Cortex of kidney (tissue), 1 donor: ENCODE measurements at places on chromosomes 6 and 20.

- DNase-seq = no peak
Measured at GRCh38 chr6:56757588-56757984, 114.9 kb upstream of the DST start.

- DNase-seq = no peak
Measured at GRCh38 chr6:1321738-1322137, 9.8 kb downstream of the FOXQ1 start.

DNA sequence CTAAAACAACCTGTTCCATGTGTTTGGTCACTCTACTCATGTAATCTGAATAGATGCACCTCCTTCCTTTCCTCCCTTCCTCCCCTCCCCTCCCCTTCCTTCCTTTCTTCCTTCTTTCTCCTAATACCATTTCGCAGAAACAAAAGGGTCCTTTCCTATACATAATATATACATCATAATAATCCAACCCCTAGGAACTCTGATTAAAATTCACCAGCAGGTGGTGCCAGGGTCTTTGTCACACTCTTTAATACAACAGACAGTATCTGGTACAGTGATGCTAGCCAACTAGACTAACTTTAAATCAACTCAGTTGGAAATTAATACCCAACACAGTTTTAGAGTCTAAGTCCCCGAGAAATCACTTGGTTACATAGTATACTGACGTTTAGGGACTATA, 181.2 kb upstream of the SHLD1 start:
- no peak for DNase-seq

- no peak for DNase-seq
Measured at GRCh38 chr6:150076196-150076893, 7.4 kb upstream of the ULBP3 start.

DNA sequence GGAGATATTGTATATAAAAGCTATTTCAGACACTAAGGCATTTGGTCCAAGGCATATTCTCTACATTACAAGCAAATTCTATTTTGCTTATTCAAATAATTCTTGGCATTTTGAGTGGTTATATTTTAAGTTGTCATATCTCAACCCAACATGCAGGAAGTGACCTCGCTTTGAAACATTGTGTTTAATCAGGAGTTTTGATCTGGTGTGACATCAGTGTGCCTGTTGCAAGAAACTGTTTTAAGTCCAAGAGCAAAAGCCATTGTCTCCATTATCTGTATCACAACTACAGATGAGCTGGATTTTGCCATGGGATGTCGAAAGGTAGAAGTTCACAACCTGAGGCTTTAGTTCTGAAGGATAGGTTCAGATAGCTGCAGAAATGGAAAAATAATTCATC, 509.9 kb upstream of the ID4 start:
- DNase-seq = no peak

DNA sequence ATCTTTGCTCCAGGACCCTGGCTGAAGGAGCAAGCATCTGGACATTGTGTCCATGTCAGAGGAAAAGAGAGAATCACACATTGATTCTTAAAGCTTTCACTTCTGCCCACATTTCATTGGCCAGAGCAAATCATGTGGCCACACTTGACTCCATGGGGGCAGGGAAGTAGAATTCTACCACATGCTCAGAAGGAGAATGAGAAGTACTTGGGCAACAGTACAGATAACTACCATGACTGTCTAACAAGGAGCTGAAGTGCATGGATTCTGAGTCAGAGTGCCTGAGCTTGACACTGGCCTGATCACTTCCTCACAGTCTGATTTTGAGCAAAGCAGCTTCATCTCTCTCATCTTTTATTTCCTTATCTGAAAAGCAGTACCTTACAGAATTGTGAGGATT, 38.6 kb downstream of the GHRH start:
- DNase-seq = no peak

- DNase-seq = no peak
Measured at GRCh38 chr6:126300735-126301134, 39.2 kb upstream of the CENPW start.

DNA sequence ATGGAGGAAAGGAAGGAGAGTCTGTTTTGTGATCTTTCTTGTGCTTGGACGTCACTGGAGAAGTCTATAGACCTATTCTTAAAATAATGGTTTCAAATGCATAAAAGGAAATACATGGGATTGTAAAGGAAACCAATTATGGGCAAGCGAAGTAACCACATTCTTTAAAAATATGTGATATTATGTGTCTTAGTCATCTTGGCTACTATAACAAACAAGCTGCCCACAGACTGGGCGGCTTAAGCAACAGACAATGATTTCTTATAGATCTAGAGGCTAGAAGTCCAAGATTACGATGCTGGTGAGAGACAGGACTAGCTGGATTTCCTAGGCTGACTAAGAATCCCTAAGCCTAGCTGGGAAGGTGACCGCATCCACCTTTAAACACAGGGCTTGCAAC, 49.4 kb upstream of the CD83 start:
- no peak for DNase-seq

GRCh38 chr6:165098165-165098564, 211.2 kb downstream of the C6orf118 start:
- DNase-seq = no peak

GRCh38 chr6:15472621-15473020, 190.2 kb downstream of the DTNBP1 start:
- no peak for DNase-seq

DNA sequence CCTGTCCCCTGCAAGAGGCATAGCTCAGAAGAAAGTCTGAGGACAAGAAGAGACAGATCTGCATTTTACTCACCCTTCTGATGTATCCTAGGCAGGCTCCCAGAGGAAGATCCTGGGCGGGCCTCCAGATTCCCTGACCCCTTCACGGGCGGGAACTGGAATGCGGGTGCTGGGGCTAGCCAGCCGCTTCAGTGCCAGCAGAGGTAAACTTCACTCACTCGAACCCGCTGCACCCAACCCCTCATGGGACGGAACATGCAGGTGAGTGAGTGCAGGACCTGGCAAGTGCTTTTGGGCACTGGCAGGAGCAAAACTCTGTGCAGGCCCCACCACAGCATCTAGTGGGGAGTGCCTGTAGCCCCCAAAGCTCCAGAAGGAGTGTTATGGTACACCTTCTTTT, 171.8 kb downstream of the MMS22L start:
- DNase-seq = no peak

GRCh38 chr6:44655412-44656342, 268.2 kb downstream of the CDC5L start:
- DNase-seq = no peak

DNA sequence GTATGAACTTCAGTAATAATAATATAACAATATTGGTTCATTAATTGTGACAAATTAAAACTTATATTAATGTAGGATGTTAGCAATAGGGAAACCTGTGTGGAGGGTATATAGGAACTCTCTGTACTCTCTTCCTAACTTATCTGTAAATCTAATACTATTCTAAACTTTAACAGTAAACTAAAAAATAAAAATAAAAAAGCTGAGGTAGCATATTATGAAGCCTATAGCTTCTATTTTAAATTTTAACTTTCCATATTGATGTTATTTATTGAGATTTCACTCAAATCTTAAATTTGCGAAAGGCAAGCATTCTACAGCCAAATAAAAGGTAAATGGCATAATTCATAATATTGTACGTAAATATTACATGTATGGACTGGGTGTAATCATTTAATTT, 326.4 kb downstream of the MEI4 start:
- DNase-seq = no peak

DNA sequence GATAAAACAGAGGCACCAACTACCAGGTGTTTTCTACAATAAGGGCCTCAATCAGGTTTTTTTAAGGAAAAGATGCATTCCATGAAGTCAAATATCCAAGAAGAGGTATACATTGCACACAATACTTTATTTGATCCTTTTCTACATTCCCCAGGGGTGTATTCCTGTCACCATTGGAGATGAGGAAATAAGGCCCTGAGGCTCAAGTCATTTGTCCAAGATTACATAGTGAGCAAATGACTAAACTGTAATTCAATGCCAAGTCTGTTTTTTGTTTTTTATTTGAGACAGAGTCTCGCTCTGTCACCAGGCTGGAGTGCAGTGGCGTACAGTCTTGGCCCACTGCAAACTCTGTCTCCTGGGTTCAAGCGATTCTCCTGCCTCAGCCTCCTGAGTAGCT, 69.2 kb upstream of the CDYL start:
- no peak for DNase-seq

- DNase-seq = no peak
Measured at GRCh38 chr6:10259671-10260070, 155.2 kb downstream of the TFAP2A start.

- DNase-seq = no peak
Measured at GRCh38 chr6:108921547-108922361, 73.5 kb downstream of the ARMC2 start.

GRCh38 chr6:2215342-2215741, 30.1 kb downstream of the GMDS start:
- DNase-seq = no peak

DNA sequence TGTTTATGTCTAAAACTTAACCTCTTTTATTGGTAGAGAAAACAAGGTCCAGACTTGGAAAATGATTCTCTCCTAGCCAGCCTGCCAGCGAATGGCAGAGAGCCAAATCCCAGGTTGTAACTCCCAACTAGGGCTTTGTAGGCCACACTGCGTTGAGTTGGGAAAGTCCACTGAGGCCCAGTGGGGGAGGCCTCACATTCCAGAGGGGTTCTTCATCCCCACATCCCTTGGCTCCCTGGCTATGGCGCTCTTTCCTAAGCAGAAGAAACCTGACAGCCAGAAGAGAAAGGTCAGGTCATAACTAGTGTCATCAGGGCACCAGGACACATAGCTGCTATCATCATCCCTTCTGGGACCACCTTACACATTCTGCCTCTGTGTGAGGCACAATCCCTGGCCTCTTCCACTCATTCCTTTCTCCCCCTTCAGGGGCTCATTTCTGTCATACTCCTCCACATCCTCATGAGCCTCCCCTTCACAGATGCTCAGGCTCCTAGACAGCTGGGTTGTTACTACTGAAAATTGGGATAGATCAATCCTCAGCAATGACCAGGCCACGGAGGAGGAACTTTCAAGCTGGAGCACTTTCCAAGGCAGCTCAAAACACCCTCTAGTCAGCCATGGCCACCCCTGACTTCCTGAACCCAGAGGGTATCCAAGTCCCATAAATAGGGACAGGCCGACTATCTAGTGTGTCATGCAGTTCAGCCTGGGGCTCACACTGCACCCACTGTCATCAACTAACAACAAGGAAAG, 48.6 kb downstream of the TCP11 start:
- DNase-seq = no peak

DNA sequence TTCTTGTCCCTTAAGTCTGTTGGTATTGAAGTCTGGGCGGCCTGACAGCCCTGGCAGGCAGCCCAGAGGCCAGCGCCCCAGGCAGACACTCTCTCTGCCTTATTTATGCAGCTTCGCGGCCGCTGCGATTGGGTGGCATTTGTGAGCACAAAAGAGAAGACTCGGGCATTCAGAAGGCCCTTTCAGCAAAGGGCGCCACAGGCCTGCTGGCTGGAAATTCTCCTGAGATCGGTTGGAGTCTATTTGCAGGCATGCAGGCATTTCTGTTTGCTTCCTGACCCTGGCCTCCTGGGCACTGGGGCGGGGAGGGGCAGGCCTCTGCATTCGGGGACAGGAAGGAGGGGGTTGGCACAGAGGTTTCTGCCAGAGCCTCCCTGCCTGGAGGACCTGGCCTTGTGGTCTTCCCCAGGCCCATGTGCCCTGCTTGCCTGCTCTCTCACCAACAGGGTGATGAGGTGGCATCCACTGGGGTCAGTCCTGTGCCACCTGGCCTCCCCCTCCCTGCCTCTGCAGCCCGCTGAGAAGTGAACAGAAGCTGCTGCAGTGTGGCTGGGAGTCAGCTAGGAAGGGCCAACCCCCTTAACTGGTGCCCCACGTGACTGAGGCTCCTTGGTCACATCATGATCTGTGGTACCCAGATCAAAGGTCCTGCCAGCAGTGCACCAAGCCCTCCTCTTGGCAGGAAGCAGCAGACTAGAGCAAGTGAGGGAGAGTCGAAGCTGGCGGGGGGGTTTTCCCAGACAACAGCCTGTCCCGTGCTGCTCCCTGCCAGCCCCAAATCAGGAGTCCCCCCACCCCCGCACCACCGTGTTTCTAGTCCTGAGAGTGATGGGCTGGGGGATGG, 16.6 kb upstream of the CCDC167 start:
- DNase-seq = no peak

GRCh38 chr20:61278296-61278695, 26.2 kb downstream of the CDH4 start:
- DNase-seq = no peak

DNA sequence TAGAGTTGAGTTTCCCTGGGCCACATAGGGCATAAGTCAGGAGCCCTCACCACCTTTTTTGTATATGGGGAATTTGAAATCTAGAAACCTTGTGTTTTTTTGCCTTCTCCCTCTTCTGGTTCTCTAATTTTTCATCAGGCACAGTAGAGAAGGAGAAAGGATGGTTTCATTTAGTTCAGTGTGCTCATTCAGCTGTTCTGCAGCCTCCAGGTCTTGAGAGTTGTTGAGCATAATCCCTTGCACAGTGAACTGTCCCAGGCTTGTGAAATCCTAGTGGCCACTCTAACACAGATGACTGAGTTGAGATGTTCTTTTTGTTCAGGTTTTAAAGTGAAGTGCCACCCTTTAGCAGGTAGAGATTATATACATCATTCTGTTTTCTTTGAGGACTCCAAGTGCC, 183.5 kb downstream of the CDKAL1 start:
- DNase-seq = no peak

DNA sequence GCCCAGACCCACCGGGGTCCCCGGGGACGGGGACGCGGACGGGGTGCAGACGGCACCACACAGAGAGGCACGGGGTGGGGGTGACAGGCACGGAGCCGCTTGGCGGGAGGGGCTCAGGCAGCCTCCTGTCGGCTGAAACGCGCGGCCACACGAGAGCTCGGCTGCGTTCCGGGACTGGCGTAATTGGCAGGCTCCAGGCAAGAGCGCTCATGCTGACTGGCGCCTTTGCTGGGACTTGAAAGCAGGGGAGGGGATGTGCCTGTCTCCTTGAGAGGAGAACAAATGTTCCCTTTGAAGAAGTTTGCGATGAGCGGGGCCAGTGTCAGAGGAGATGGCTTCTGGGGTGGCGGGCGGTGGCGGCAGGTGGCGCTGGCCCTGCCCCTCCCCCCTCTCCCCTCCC, 25.8 kb downstream of the BHLHE23 start:
- no peak for DNase-seq

DNA sequence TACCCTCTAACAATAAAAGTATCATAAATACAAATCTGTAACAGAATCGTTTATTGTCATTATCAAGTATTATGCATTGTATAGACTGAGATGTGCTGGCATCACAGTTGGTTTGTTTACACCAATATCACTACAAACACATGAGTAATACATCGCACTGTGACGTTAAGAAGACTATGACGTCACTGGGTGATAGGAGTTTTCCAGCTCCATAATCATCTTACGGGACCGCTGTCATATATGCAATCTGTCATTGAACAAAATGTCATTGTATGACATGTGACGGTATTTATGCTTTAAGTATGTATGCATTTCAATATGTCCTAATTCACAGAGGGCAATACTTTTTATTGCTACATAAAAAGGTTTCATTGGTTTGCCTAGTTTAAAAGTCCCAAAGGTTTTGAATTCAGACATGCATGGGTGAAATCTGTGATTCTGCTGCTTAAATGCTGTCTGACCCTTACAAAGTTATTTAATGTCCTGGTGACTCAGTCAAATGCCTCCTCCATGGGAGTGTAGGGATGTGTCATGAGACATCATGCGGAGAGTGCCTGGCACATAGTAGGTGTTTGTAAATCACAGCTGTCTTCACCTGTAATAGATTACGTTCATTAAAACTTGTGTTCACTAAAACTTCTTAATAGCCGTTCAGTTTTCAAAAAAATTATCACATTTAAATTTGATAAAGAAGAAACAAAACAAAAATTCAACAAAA, 160.7 kb upstream of the PDE10A start:
- DNase-seq = no peak

- no peak for DNase-seq
Measured at GRCh38 chr6:101534386-101534785, 140.9 kb downstream of the GRIK2 start.
